ENCODE measurements at places on chromosomes 5 and 9. TPM values are rescaled to one million over a fixed set of nuclear protein-coding genes. Genes with fewer than 3 reads are reported as not detected.

Gene STRBP
- 2.9 TPM for total RNA-seq

Gene FOXD4L4
- total RNA-seq: under 0.01 TPM

Gene TAF7
- total RNA-seq: 44.2 TPM

Gene S100Z
- total RNA-seq: not detected

Gene FSTL4
- total RNA-seq: not detected

Gene SH3PXD2B
- total RNA-seq: 58.3 TPM

Gene ZFP2
- total RNA-seq: 1.4 TPM

Gene NNT
- 94.8 TPM for total RNA-seq

DNA sequence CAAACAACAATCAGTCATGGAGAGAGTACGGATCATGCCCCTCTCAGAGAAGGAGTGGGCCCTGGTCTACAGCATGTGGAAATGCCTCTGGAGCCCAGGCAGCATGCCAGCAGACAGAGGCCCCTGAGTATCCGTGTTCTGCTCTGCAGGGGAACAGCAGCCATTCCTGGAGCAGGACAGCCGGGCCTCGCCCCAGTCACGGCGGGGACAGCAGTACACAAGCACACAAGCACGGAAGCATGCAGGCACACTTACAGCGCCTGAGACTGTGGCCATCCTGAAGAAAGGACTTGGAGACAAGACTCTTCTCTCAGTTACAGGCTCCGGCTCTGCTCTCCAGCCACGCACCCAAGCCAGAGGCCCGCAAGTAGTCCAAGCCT, 102.6 kb upstream of the ALDH1B1 start:
- no peak for DNase-seq

DNA sequence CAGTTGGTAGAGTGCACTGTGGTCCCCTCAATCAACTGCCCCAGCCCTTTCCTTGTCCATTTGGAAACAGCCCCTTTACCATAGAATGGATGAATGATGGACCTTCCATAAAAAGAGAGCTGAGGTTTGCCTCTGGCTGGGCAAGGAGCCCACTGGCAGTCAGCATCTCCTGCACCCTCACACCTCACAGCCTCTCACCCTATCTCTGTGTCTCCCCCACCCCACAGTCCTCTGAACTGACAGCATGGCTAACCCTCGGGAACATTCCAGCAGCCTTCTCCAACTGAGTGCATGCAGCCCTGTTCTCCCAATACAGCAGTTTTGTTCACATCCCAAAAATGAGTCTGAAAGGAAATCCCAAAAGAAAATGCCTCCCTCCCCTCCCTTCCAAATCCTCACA, 51.7 kb downstream of the RETREG1 start:
- DNase-seq: no peak

GRCh38 chr9:133528876-133529241, 4.1 kb upstream of the MYMK start:
- no peak for DNase-seq

- no peak for DNase-seq
Measured at GRCh38 chr5:36028816-36029465, 37.7 kb downstream of the UGT3A2 start.

DNA sequence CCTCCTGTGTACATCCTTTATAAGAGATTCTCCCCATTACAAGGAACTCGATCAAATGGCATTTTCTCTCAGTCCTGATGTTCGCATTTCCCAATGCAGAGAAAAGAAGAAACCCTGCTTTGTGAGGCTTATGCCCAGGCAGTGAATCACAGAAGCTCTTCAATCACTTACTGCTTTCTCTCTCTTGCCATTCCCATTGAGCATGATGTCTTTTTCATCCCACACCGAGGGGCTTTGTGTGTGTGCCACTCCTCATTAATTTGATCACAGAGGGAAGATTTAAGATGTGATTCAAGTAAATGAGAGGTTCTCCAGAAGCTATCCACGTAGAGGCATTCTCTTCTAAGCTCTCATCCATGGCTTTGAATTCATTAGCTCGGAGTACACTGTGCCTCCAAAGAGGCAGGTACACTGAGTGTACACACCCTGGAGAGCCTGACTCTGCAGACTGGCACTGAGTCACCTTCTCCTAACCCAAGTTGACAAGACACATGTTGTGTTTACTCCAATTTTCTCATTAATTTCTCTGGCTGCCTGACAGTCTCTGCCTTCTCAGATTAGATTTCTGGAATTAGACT, 45.4 kb downstream of the MFAP3 start:
- no peak for DNase-seq

DNA sequence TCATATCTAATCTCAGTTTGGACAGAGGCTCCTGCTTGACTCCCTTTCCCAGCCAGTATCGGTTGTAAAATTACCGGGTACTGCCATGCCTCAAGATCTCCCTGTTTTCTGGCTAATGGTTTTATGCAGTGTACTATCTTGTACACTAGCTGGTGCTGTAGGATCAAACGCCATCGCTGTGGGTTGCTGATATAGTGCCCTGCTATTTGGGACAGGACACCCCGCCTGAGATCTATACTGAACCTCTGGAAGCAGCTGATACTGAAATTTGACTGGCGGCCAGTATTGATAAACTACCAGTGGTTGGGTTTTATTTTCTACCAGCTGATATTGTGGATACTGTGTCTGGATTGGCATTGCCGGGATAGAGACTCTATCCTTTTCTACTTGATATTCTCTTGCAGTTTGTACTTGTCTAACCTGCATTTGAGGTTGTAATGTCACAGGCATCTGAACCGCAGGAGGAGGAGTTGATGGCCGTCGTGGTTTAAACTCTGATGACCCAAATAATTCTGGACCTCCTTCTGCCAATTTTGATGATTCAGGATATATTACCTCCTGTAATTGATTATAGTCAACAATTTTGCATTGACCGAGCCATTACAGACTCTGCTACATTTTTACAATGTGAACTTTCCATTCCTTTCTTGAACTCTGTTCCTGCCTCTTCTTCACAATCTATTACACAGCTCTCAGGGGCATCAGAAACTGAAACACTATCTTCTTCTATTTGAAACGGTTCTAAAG, 112.5 kb upstream of the LARP1 start:
- DNase-seq: peak; percentile 92

- DNase-seq: peak; percentile 87
Measured at GRCh38 chr5:113059232-113060040, 82.8 kb downstream of the DCP2 start.

GRCh38 chr5:151239237-151239861, 13.6 kb upstream of the GM2A start:
- peak; percentile 91 for DNase-seq

- no peak for DNase-seq
Measured at GRCh38 chr5:159990506-159990905, 18.4 kb upstream of the TTC1 start.

DNA sequence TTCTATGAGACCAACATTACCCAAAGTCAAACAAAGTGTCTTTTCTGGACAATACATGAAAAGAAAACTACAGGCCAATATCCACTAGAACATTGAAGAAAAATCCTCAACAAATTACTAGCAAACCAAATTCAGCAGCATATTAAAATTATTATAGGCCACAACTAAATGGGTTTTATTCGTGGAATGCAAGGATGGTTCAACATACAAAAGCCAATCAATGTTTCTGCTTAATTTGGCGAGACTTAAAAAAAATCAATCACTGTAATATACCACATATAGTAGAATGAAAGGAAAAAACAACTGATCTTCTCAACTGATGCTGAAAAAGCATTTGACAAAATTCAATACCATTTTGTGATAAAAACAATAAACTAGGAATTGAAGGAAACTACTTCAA, 51.8 kb upstream of the FNIP1 start:
- DNase-seq: no peak

DNA sequence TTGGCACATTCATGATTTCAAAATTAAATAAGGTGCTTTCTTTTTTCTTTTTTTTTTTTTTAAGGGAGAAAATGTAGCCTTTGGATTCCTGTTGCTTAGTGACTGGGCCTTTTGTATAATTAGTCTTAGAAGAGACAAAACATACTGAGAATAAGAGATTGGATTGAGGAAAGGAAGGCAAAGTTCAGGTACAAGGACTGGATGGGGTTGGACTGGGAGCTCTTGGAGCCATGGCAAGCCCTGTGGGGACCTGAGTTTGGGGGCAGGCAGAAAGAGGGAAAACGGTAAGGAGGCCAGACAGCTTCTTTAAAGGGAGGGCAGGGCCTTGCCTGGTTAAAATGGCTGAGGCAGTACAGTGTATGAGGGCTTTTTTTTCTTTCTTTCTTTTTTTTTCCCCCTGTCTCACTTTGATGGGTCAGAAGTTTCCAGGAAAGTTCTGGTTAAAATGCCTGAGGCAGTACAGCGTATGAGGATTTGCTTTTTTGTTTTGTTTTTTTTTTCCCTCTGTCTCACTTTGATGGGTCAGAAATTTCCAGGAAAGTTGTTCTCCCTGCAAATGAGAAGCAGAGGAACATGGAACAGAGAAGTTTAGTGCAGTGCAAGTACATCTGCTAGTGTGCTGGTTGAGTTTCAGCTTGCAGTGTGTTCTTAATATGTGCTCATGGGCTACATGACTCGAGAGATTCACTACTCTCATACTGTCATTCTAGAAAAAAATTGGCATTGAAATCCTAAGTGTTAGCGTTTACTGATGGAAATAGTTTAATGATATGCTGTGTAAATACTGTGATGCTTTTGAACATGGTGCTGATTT, 16.8 kb downstream of the SNX18 start:
- DNase-seq: no peak

- DNase-seq: no peak
Measured at GRCh38 chr5:11642438-11642837, 261.8 kb downstream of the CTNND2 start.

DNA sequence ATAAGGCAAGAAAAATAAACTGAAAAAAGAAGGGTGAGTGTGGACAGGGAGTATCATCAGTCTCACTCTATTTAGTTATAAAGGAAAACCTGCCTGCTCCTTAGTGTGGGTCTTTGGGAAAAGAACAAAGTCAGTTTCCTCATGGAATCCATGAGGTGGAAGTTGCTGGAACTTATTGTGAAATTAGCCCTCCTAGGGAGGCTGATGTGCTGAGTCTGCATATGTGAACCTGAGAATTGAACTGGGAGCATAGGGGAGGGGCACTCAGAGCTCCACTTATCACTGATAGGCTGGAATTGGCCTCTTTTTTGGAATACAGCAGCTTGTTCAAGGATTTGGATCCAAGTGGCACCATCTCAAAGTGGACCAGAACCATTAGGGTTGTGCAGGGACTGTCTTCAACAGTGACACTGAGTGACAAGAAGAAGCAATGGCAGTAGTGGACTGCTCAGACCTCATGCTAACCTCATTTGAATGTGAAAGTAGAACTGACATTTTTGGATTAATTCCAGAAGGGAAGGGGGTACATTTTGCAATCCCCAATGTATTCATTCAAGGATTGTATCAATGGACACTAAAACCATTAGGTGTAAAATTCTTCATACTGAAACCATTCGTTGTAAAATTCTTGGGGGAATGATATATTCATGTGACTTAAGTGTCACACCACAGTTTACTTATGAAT, 103.6 kb upstream of the KLF9 start:
- DNase-seq: no peak

- DNase-seq: no peak
Measured at GRCh38 chr5:35717718-35718117, 100.1 kb downstream of the SPEF2 start.

DNA sequence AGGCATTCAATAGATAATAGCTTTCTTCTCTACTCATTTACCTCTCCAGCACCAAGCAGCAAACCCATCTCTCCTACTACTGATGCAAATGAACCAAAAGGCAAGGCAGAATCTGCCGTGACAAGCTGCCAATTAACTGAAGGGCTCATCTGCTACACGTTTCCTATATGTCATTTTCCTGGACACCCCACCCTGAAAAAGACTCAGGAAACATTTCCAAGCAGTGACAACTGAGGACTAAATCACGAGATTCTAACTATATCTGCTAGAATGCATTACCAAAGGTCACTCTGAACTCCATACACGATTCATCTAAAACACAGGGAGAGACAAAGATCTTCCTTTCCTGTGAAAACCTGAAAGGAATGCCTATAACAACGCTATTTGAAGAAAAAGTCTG, 12.9 kb downstream of the PLPP1 start:
- DNase-seq: no peak

- DNase-seq: no peak
Measured at GRCh38 chr9:79976257-79977073, 404.7 kb downstream of the TLE4 start.

Data from osteoblast (primary cell).